ENCODE measurements at places on chromosomes 12 and 14. TPM values are rescaled to one million over a fixed set of nuclear protein-coding genes. Genes with fewer than 3 reads are reported as not detected.
A peak's percentile ranks its signal among the peaks of the same experiment; 100 is the strongest.

CNTN1 gene
- polyA plus RNA-seq, result 0.02 TPM

KRT78 gene
- polyA plus RNA-seq, result not detected

IFT81 gene
- polyA plus RNA-seq, result 2.4 TPM

ISCA2 gene
- 29.6 TPM for polyA plus RNA-seq

GZMB gene
- not detected for polyA plus RNA-seq

PLD4 gene
- polyA plus RNA-seq, result 0.03 TPM

KITLG gene
- 2.7 TPM for polyA plus RNA-seq

MFAP5 gene
- polyA plus RNA-seq, result 0.29 TPM

FGF6 gene
- polyA plus RNA-seq, result not detected

DNAH10 gene
- 0.04 TPM for polyA plus RNA-seq

CHGA gene
- polyA plus RNA-seq, result not detected

TAS2R8 gene
- not detected for polyA plus RNA-seq

PPFIA2 gene
- polyA plus RNA-seq, result not detected

MUCL1 gene
- polyA plus RNA-seq, result not detected

GDF3 gene
- polyA plus RNA-seq, result 3.1 TPM

SMAGP gene
- polyA plus RNA-seq, result 17.3 TPM

GLIPR1L1 gene
- not detected for polyA plus RNA-seq

DNA sequence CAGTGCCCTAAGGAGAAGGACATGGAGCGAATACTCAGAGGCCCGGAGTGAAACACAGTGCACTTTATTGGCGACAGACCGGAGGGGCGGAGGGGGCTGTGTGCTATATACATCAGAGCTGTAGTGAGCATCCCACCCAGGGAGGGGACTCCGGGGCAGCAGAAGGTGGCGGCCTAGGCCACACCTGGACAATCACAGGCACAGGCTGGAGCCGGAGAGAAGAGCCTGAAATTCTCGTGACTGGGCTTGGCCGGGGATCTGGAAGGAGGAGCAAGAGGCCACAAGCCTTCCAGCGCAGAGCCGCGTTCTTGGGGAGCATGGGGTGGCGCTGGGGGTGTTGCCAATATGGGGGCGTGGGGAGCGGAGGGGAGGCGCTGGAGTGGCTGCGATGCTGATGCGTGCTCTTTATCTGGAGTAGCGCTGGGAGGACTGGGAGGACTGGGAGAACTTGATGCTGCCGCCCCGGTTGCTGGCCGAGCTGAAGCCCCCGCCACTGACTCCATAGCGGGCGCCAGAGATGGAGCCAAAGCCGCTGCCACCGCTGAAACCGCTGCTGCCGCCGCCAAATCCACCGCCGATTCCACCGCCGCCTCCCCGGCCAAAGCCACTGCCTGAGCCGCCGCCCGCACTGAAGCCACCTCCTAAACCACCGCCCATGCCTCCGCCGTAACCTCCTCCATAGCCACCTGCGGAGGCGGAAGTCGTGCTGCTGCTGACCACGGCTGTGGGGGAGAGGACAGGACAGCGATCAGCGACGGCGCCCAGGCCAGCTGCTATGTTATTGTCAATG lies 6.1 kb downstream of the KRT3 start:
- DNase-seq, result no peak

GRCh38 chr14:105489542-105490266 lies 1.3 kb upstream of the TEDC1 start:
- DNase-seq, result peak; percentile 85

GRCh38 chr12:111842556-111843396 lies 748 bp downstream of the MAPKAPK5 start:
- DNase-seq, result peak; percentile 37

DNA sequence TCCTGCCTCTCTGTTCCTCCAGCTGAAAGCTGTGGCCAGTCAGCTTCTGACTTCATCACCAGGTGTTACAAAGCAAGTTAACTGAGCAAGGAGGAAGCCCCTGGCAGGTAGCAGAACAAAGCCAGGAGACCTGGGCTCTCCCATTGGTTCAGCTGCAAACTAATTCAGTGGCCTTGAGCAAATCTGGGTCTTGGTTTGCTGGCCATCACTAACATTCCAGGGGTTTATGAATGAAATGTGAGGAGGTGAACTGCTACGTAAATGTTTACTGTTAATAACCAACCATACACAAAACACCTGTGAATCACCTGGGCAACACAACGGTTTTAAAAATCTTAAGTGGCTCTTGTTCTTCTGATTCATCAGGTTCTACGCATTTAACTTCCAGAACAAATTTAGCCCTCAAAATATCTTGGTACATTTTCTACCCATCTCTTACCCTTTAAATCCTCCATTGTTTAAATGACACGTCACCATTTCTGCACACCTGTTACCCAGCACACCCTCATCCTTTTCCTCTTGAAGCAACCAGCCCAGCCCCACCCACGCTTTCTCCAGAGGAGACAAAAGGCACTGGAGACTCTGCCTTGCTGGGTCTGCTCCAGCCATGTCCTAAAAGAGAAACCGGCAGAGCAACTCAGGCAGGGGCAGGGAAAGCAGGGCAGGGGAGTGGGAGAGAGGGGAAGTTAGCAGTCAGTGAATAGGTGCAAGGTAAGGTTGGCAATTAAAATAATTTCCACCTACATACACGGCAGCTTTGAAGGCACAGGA lies 49.3 kb upstream of the TSPAN11 start:
- DNase-seq, result no peak

GRCh38 chr14:100967930-100968329 lies 64.4 kb upstream of the RTL1 start:
- DNase-seq, result no peak

- no peak for DNase-seq
Measured at GRCh38 chr14:77556946-77557345, 58.3 kb upstream of the ISM2 start.

- DNase-seq, result no peak
Measured at GRCh38 chr14:92109490-92109889, 3.1 kb upstream of the ATXN3 start.

DNA sequence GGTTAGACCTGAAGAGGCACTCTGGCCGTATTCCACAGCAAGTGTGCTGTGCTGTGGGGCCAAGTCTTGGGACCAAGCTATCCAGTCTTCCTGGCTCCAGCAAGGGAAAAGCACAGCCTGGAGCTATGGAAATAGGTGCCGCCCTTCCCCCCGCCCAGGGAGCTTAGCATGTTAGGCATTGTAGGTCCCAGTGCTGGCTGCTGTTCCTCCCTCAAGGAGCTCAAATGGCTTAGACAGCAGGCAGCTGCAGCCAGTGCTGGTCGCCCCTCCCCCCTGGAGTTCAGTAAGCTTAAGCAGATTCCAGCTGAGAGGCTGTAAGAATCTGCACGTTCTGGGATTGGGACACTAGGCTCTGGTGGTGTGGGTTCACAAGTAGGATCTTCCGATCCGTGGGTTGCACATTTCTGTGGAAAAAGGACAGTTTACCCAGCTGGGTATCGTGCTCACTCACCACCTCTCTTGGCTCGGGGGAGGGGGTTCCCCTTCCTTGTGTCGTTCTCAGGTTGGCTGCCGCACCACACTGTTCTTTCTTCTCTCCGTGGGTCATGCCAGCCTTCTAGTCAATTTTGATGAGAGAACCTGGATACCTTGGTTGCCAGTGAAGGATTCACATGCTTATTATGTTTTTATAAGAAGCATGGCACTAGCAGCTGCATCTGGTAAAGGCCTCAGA lies 127.3 kb downstream of the CNTN1 start:
- no peak for DNase-seq

GRCh38 chr12:76040461-76040860 lies 8.9 kb upstream of the PHLDA1 start:
- DNase-seq, result no peak

- no peak for DNase-seq
Measured at GRCh38 chr12:67019070-67019469, 250.1 kb upstream of the CAND1 start.

GRCh38 chr12:80299976-80300375 lies 144.1 kb upstream of the PTPRQ start:
- DNase-seq, result no peak

GRCh38 chr12:121857322-121858246 lies 1.1 kb downstream of the HPD start:
- DNase-seq, result no peak

DNA sequence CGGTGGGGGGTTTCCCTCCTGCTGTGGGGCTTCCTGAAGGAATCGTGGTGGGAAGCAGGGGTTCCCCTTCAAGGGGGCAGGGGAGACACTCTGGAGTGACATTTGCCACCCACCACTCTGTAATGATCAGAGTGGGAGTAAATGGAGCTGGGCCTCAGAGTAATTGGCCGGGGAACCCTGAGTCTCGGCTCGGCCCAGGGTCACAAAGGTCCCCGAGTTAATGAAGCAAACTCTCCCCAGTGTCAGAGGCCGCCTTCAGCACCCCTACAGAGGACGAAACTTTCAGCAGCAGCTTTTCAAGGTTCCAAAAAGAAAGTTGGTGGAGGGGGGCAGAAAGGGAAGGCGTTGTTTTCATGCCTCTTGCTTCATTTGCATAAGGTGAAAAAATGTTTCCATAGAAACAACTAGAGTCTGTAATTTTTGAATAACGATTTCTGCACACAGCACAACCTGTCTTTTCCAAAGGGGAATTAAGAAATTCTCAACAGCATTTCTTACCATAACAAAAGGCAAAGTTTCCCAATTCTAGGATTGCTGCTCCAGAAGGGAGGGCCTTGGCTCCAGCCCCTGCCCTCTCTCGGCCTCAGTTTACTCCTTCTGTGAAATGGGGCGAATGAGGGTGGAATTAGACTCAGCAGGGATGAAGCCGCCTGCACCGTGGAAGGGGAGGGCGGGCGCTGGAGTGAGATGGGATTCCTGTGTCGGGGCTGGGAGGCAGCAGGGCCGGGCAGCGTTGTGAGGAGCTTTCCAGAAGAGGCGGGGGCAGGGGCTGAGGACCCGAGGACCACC lies 67.0 kb upstream of the BEGAIN start:
- no peak for DNase-seq

DNA sequence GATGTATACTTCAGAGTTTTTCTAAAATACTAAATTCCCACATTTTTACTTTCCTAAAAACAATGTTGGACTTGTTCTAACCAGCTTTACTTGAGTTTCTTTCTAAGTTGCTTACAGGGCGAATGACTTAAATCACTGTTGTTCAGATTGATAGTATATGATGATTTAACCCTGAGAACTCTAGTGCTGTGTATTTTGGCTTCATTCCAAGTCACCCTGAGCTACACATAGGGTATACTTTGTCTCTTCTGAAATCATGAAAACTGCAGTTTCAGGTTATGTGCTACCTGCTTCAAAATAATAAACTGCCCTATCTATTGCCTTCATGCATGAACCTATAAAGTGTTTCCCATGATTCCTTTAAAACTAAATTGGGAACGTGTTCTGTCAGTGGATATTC lies 162.5 kb upstream of the PDE3A start:
- peak; percentile 24 for DNase-seq

DNA sequence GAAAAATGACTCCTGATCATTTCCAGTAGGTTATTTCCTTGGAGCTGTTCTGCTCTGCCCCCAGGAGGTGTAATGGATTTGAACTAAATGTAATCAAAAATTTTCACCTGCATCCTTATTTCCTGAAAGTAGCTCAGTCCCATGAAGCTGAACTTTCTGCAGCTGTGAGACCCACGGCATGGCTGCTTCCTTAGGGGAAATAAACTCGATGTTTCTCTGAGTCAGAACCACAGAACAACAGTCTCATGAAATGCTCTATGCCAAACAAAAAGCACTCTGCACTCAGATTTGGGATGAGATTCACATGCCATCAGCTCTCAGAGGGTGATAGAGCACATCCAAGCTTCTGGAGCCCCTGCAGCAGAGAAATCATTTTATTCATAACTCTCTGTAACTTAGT lies 224.1 kb upstream of the PLEKHG7 start:
- DNase-seq, result peak; percentile 88

DNA sequence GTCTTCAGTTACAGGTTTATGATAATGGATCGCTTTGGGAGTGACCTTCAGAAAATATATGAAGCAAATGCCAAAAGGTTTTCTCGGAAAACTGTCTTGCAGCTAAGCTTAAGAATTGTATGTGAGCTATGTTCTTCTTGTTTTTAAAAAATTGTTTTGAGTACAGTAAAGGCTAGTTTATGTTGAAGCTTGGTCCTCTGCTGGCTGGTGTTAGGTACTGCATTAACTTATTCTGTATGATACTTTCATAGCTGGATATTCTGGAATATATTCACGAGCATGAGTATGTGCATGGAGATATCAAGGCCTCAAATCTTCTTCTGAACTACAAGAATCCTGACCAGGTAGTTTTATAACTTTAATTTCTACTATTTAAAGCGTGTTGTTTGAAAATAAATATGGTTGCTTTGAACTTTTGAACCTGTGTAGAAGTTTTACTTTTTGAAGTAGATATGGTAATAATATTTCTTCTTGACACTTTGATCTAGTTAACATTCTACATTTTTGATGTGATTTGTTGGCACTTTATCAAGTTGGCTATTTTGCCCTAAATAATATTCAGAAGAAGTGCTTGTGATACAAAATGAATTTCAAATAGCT lies 55.7 kb downstream of the VRK1 start:
- peak; percentile 49 for DNase-seq

Data from endothelial cell of umbilical vein (primary cell).